ENCODE measurements at places on chromosomes 11 and 22.

- DNase-seq, result no peak
Observed at GRCh38 chr11:82233201-82233600, 500.5 kb downstream of the FAM181B start.

DNA sequence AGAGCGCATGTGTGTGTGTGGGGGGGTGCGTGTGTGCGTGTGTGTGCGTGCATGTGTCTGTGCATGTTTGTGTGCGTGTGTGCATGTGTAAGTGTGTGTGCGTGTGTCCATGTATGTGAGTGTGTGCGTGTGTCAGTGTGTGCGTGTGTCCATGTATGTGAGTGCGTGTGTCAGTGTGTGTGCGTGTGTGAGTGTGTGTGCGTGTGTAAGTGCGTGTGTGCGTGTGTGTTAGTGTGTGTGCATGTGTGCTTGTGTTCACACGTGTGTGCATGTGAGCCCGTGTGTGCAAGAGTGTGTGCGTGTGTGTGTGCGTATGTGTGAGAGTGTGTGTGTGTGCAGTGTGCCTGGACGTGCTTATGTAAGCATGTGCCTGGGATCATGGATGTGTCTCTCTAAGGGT, 14.7 kb upstream of the APOL6 start:
- no peak for DNase-seq

DNA sequence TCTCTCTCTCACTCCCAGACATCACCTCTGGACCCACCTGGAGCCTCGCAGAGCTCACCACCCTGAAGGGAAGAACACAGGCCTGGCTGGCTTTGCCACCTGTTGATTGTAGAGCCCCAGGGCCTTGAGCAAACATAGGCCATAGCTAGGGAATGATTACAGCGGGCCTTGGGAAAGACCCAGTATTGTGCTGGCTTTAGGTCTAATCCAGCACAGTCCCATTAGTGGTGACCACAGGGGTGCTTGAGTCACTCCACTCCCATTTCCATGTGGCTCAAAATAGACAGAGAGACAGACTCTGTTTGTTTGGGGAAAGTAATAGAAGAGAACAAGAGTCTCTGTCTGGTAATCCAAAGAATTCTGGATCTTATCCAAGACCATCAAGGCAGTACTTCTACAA, 42.7 kb upstream of the FAM181B start:
- no peak for DNase-seq

- no peak for DNase-seq
Observed at GRCh38 chr11:131808470-131808869, 438.1 kb downstream of the NTM start.

GRCh38 chr11:94271885-94272372, 32.5 kb upstream of the IZUMO1R start:
- no peak for DNase-seq

DNA sequence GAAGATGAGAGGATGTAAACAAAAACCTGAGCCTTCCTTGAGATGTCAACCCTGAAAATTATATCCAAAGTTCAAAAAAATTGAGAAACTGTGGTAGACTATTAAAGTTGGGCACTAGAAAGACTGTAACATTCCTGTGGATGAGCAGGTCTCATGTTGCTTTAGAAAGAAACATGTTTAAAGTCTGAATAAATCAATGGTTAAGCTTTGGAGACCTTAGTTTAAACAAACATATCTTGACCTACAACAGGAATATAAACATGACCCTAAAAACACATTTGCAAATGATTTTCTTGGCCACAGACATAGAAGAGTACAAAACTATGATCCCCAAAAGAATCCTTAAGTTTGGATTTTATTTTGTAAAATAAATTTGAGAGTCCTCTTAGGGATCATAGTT, 38.1 kb upstream of the PCF11 start:
- no peak for DNase-seq

- DNase-seq, result no peak
Observed at GRCh38 chr11:61923166-61924063, 6.0 kb upstream of the RAB3IL1 start.

DNA sequence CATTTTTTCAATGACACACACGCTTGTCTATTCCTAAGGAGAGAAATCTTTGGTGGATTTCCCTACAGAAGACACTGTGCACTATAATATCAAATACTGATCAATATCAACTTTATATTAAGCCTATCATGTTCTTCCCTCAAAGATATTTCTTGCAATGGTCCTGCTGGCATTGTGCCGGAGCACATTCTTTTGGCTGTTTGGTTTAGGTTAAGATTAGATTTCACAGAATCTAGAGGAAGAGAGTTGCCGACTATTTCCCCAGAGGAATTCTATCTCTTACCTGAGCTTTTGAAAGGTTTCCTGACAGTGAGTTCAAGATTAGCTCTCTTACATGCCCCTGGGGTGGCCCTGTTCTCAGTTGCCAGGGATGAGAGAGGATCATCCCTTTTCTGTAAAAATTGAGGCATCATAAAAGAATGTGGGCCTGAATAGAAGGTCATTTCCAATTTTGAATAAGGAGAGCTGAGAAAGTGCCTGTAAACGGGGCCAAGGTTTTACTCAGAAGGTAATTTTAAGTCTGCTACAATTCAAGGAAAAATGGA, 180.6 kb upstream of the ARHGAP20 start:
- DNase-seq, result no peak

- no peak for DNase-seq
Observed at GRCh38 chr22:32528316-32528715, 53.7 kb downstream of the FBXO7 start.

DNA sequence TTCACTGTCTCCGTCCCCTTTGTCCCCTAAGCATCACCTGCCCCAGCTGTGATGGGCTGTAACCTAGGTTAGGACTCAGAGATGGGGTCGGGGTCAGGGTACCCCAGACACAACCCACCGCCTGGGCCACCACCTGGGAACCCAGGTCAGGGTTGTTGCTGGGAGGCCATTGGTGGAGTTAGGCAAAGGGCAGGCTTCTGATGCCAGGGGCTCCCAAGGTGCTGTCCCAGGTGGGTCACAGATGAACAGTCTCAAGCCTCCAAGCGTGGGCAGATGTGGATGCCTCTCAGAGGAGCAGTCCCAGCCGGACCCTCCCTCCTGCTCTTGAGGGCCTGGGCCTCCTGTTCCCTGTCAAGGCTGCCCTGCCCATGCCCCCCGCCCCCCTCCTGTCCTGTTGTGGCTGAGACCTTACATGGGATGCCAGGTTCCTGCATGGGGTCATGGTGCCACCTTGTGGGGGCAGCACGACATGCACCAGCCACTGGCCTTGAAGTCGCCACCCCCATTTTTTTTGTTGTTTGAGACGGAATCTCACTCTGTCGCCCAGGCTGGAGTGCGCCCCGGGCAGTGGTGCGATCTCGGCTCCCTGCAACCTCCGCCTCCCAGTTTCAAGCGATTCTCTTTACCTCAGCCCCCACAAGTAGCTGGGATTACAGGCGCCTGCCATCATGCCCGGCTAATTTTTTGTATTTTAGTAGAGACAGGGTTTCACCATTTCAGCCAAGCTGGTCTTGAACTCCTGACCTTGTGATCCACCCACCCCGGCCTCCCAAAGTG, 12.1 kb downstream of the GATD1 start:
- peak; percentile 22 for DNase-seq

DNA sequence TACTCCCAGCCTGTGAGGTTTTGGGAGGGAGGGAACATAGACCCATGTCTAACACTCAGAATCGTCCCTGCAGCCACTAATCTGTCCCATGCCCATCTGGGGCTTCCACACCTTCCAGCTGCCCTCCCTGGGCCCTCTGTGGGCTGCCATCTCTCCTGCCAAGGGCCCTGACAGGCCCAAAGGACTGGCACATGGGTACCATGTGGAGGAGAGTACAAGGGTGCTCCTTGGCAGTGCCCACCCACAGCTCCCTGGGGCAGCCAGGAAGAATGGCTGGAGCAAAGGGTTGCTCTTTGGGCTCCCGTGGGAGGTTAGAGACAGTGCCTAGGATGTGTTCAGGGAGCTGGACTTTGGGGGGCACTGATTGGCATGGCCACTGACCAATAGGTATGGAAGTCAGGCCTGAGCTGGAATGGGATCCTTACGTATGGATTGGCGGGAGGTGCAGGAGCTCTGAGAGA, 56.8 kb downstream of the CD82 start:
- no peak for DNase-seq

GRCh38 chr11:719214-720016, 13.4 kb downstream of the EPS8L2 start:
- DNase-seq, result no peak

- no peak for DNase-seq
Observed at GRCh38 chr11:105553025-105553424, 56.8 kb upstream of the GRIA4 start.

GRCh38 chr22:45574069-45574703, 71.5 kb downstream of the FBLN1 start:
- no peak for DNase-seq

DNA sequence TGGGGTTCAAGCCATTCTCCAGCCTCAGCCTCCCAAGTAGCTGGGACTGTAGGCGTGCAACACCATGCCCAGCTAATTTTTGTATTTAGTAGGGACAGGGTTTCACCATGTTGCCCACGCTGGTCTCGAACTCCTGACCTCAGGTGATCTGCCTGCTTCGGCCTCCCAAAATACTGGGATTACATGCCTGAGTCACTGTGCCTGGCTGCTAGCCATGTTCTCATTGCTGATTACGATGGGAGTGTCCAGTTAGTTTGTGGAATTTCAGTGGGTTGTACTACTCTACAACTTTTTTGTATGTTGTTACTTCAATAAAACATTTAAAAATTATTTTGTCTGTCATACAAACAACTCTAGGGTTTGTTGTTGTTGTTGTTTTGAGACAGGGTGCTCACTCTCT, 4.8 kb upstream of the VPS11 start:
- no peak for DNase-seq

GRCh38 chr11:50188040-50188439, 155.4 kb downstream of the OR4C45 start:
- no peak for DNase-seq

- DNase-seq, result no peak
Observed at GRCh38 chr22:38286915-38287669, 14.3 kb upstream of the TMEM184B start.

GRCh38 chr22:50309601-50309991, 2.1 kb upstream of the PLXNB2 start:
- DNase-seq, result no peak

DNA sequence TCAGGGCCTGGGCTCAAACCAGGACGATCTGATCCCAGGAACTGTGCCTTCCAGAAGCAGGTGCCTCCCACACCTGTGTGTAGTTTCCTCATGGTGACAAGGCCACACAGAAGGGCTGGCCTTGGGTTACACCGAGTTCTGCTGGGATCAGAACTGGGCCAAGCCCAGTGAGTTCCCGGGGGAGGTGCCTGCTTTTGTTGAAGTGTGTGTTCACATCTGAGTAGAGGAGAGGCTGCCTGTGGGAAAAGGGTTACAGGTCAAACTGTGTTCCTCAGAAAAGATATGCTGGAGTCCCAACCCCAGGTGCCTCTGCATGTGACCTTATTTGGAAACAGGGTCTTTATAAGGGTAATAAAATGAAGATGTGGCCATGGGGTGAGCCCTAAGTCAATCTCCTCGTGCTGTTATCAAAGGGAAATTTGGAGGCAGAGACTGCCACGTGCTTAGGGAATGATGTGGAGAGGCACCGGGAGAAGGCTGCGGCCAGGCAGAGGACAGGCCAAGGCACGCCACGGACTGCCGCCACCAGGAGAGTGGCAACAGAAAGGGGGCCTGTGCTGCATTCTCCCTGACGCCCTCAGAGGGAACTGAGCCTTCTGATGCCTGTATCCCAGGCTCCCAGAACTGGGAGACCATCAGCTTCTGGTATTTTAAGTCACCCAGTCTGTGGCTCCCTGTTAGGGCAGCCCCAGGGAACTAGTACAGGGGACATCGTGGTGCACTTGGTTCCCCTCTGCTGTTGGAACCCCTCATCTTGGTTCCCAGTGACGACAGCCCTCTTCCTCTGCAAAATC, 158.8 kb downstream of the CACNA1I start:
- no peak for DNase-seq

- no peak for DNase-seq
Observed at GRCh38 chr11:132650969-132651720, 881.2 kb downstream of the OPCML start.

DNA sequence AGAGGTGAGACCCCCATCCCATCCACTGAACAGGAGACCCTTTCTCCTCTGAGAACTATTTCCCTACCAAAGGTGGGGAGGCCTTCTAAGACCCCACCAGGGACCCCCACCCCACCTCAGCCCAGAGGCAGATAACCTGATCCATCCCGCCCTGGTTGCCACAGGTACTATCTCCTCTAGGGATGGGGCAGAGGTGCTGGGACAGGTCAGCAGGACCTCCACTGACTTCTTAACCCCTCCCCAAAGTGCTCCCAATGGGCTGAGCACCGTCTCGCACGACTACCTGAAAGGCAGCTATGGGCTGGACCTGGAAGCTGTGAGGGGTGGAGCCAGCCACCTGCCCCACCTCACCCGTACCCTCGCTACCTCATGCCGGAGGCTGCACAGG, 4.3 kb downstream of the INPPL1 start:
- no peak for DNase-seq

DNA sequence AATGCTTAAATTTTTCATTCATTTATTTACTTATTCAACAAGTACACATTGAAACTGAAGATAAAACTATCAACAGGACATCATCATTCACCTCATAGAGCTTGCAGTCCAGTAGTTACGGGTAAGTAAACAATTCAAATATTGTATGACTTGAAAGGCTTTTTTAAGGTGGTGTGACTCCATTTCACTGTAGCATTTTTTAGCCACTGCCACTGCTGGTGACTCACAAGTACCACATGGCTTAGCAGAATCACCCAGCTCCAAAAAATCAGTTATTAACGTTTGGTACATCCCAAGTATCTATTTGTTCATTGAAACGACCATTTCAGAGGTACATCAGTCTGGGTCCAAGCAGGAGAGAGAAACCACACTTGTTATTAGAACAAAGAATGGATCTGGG, 427.9 kb upstream of the DDI1 start:
- DNase-seq, result no peak

- no peak for DNase-seq
Observed at GRCh38 chr11:77136784-77137420, 8.9 kb downstream of the MYO7A start.

DNA sequence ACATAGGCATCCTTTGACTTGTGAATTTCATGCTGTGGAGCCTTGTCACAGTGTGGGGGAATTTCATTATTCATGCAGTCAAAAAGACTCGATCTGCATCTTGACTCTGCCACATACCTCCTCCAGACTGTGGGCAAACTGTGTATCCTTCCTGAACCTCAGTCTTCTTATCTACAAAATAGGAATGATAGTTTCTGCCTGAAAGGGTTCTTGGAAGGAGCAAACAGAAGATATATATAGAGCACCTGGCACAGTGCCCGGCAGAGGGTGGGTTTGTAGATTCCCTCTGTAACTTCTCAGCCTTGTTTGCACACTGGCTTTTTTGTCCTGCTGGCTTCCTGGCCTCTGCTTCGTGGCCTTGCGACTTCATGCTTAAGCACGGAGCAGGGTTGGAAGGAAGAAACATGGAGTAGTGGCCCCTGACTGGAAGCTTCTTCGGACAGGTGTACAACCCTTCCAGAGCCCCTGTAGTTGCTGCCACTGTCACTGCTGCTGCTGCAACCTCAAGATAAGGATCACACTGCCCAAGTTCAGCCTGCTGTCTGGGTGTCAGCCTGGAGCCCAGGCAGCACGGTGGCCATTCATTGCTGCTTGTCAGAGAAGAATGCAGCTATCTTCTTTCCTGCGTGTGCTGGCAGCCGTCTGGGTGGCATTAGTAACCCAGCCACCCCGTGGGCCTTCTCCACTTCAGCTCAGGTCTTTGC, 106.4 kb downstream of the MICAL2 start:
- no peak for DNase-seq
